ENCODE measurements at places on chromosomes 3 and 15. TPM values are rescaled to one million over a fixed set of nuclear protein-coding genes. Genes with fewer than 3 reads are reported as not detected.

Gene RAD18
- 6.8 TPM for total RNA-seq

Gene LDHAL6B
- not detected for total RNA-seq

Gene SLCO2A1
- total RNA-seq, result under 0.01 TPM

Gene LXN
- 52.5 TPM for total RNA-seq

Gene ACTR8
- total RNA-seq, result 33.2 TPM

Gene GABRR3
- total RNA-seq, result not detected

Gene ZIC4
- total RNA-seq, result not detected

Gene RETNLB
- not detected for total RNA-seq

Gene FAH
- total RNA-seq, result 51.8 TPM

Gene AADAC
- 1.9 TPM for total RNA-seq

Gene SHISA5
- 134 TPM for total RNA-seq

Gene ACKR2
- 0.40 TPM for total RNA-seq

Gene MASP1
- 1.7 TPM for total RNA-seq

Gene DNAH1
- total RNA-seq, result 5.5 TPM

Gene CHST14
- 18.4 TPM for total RNA-seq

Gene SH3BP5
- total RNA-seq, result 21.7 TPM

Gene BUB1B
- 2.9 TPM for total RNA-seq

All from smooth muscle cell of the pulmonary artery (primary cell).